T1000 (cell line): ENCODE measurements at places on chromosomes 6 and 20.

- no peak for DNase-seq
These were observed 401.8 kb downstream of the SAMD5 start for GRCh38 chr6:147910281-147910680.

DNA sequence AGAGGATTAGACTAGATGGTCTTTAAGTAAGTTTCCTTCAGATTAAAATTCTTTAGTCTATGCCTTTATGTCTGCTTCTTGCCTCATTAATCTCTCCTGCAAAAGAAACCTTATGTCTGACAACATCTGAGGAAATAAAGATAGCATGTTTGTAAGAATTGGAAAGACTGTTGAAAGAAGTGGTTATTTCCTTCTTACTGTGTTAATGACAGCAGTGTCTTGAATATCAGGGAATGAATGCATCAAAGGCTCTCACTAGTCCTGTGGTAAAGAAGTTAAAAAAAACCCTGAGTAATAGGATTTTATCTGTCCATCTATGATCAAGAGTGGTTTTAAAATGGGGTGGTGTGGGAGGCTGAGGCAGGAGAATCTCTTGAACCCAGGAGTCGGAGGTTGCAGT, 302.0 kb downstream of the PRL start:
- no peak for DNase-seq

DNA sequence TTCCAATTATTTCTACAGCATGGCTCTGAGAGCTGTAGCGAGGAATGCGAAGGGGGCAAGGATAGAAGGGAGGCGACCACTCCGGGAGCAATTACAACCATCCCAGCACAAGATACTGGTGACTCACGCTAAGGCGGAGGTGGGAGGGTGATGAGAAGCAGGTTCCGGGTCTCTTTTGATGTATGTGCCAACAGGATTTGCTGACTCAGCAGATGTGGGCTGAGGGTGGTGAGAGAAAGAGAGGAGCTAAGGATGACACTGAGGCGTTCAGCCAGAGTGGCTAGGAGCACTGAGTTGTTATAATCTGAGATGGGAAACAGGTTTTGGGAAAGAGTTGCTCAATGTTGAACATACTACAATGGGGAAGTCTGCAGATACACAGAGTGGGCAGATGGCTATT, 9.3 kb upstream of the TXNDC5 start:
- no peak for DNase-seq

DNA sequence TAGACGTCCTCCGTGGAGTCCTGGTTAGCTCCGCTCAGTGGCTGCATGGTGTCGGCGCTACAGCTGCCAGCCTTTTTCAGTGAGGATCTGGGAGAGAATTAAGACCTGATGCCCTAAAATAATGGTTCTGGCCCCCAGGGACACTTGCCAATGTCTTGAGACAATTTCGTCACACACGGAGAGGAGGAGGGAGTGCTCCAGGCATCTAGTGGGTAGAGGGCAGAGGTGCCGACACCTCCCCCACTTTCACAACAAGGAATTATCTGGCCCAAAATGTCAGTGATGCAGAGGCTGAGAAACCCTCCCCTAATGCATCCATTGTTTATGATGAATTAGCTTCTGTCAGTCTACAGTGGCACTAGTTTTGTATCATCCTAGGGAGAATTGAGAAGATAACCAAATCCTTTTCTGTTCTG, 24.4 kb downstream of the TMEM181 start:
- no peak for DNase-seq

DNA sequence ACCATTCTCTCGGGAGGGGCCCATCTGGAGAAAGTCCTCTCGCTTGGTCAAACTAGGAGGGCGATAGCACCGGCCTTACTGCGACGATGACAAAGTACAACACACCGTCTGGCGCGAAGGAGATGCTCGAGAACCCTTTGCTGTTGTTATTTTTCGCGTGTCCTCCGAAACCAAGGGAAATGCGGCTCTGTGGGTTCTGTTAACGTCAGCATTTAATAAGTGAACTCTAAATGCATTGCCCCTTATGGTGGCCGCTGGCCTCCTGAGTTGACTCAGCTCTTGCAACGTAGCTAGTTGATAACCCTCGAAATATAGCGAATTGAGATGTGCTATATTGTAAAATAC, 577 bp upstream of the SCAND1 start:
- no peak for DNase-seq

DNA sequence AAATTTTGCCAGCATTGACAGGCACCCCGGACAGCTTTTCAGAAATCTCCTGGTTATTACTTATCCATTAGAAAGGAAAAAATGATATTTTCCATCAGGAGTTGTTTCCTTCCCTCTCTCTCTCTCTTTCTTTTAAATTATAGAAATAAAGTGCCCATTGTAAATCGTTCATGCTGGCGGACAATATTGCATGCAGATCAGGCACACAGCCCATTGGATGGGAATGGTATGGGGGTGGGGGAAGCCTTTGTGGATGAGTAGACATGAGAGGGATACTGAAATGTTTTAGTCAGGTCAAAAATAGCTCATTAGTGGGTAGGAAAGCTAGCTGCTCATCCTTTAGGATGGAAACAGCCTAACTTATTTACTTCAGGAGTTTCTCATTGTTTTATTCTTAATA, 764.9 kb upstream of the MMS22L start:
- DNase-seq = no peak

DNA sequence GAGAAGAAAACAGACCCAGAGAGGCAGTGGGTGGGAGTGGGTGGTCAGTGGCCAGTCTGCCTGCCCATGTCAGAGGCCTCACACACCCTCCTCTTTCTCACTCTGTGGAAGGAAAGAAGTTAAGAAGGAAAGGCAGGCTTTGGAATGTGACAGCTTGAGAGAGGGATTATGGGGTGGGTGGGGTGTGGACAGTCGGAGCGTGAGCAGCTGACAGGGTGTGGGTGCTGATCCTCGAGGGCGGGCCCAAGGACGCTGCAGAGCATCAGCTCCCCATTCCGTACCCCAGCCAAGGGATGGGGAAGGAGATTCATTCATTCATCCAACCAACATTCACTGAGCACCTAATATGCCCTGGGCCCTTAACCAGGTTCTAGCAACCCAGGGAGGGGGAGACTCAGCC, 4.8 kb downstream of the TGM6 start:
- DNase-seq = no peak

DNA sequence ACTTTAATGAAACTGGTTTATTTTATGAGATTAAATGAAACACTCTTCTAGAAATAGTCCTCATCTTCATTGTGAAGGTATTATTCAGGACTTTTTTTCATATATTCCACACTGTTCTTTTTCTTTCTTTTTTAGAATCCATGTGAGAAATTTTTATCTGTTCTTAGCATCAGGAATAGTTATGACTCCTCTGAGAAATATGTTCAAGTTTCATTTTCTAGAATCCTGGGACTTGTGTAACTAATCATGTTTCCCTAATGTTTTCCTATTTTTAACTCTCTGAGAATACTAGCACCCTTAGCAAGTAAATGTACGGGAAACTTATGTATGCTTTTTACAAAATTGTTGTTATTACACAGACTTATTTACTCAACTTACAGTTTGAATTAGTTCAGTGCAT, 407.8 kb downstream of the CBLN4 start:
- DNase-seq = no peak

DNA sequence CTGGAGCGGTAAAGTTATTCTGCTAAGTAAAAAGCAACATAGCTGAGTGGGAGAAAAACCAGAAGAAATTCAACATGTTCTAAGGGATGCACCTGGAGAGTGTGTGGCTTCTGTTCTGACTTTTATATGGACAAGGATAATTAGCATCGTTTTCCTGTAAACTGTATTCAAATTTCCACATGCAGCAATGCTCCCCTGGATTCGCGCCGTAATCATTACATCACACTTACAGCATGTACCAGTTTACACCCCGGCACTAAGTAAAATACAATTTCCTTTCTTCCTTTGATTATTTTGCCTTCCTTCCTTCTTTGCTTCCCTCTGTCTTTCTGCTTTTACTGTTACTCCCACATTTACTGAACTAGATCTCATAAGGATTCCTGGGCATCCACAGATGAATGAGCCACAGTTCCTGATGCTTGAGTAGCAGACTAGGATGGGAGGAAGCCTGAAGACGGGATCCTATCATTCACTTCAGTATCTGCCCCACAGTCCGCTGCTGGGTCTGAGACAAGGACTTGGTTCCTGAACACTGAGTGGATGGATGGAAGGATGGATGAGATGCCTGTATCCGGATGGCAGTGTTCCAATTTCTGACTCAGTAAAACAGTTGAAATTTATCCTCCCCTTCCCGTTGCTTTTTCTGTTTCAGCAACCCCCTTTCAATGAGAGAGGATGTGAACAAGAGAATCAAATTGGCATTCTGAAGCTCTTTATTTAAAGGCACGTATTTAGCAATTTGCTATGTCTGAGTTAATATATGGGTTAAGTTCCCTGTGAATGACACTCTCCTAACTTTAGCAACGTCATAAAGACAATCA, 174.6 kb downstream of the GJA10 start:
- no peak for DNase-seq

- no peak for DNase-seq
These were observed 18.3 kb downstream of the PDE10A start for GRCh38 chr6:165644586-165645266.

- DNase-seq = no peak
These were observed 296.2 kb upstream of the MARCKS start for GRCh38 chr6:113560908-113561307.

- no peak for DNase-seq
These were observed 23.5 kb downstream of the PLEKHG1 start for GRCh38 chr6:150622941-150623874.

DNA sequence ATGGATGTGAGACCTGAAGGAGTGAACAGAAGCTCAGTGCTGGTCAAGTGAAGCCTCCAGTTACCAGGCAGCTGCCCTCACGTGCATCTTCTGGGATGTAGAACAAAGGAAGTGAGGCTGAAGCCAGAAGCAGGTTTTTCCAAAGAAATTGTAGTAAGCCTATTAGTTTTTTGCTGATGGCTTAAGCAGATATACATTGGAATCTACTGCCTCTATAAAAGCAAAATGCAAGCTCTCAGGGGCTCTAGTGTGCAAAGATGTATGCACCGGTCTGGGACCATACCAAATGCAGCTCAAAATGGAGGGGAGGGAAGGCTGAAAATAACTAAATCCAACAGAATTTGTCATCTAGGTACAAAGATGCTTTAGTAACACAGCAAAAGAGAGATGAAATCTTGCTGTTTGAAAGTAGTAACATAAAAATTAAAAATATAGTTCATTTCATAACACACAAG, 77.0 kb downstream of the DTNBP1 start:
- DNase-seq = no peak

DNA sequence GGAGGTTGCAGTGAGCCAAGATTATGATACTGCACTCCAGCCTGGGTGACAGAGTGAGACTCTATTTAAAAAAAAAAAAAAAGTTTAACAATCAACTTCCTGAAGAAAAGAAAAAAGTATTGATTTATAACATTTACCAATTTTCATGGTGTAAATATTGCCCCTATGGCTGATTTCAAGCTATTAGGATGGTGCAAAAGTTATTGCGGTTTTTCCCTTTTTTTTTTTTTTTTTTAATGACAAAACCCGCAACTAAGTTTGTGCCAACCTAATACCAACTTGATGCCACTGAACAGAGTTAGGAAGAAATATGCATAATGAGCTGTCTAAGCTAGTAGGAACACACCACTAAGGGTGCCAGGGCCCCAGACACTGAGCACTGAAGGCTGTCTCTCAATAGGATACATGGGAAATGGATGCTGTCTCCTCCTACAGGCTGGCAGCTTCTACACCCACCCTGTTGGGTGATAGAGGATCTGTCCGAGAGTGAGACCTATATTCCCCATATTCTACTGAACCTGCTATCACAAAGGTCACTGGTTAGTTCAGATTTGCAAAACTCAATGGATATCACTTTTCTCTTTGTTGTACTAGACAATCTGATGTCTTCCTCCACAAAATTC, 6.5 kb upstream of the PERP start:
- no peak for DNase-seq

- no peak for DNase-seq
These were observed 123.0 kb downstream of the SLC16A10 start for GRCh38 chr6:111210194-111210728.

- no peak for DNase-seq
These were observed 253.0 kb downstream of the QKI start for GRCh38 chr6:163667372-163668060.

- no peak for DNase-seq
These were observed 91.2 kb upstream of the GLP1R start for GRCh38 chr6:38957426-38957825.

DNA sequence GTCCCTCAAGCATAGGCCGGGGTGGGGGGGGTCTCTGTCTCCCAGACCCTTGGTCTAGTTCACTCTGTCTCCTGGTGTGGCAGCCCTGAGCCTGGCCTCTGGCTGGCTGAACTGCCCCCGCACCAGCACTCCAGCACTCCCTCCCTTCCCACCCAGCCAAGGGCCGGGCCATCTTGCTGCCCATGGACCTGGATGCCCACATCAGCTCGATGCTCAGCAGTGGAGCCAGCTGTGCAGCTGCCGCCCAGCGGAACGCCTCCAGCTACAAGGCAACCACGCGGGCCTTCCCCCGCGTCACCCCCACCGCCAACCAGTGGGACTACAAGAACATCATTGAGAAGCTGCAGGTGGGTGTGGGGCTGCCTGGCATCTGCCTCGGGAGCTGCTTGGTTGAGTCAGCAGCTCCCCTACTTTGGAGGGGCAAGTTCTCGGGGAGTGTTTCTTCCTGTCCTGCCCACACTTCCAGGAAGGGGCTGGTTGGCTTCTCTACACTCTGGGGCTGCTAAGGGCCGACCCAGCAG, 28.4 kb downstream of the UQCC2 start:
- no peak for DNase-seq

DNA sequence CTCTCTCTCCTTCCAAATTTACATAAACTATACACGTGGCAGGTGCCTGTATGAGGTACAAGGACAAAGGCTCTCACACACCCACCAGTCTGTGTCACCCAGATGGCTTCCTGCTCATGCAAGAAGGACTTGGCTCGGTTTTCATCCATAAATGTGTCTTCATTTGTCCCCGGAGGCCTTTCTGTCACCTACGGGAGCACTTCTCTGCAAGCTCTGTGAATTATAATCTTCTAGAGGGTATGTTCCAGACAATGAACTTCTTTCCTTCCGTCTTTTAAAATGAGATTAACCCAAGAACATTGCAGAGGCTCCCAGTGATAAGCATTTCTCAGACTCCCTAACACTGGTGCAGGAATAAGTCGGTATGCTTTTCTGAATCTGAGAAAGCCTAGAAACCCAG, 123.6 kb downstream of the PTPRT start:
- no peak for DNase-seq

- DNase-seq = no peak
These were observed 42.1 kb downstream of the FAXC start for GRCh38 chr6:99307295-99307907.

DNA sequence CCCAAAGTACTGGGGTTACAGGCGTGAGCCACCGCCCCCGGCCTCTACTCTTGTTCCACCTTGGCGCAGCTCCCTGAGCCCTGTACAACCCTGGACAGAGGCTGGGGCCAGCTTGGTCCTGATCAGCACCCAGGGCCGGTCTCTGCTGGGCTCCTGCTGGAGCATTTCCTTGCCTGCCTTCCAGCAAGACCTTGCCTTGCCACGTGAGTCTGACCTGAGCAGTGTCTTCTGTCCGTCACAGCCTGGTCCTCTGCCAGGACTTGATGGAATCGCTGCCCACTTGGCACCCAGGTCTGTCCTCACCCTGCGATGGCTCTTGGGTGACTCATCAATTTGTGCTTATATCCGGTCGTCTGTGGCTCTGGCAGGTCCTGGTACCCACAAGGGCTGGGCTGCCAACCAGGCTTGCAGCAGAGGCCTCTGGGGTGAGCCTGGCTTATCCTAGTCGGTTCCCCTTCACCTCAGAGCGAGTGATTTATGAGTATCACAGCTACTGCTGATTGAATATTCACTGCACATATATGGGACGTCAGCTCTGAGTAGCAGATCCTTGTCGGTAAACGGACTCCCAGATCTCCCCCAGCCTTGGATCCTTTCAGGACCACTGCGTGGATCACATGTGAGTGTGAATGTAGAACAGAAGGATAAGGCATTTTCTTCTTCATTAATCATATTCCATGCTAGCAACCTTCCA, 10.1 kb upstream of the SULF2 start:
- DNase-seq = no peak
